ENCODE measurements at places on chromosomes 11 and 22. TPM values are rescaled to one million over a fixed set of nuclear protein-coding genes. Genes with fewer than 3 reads are reported as not detected.

RANGAP1 gene
- 140 TPM for total RNA-seq

EMID1 gene
- 1.1 TPM for total RNA-seq

DNA sequence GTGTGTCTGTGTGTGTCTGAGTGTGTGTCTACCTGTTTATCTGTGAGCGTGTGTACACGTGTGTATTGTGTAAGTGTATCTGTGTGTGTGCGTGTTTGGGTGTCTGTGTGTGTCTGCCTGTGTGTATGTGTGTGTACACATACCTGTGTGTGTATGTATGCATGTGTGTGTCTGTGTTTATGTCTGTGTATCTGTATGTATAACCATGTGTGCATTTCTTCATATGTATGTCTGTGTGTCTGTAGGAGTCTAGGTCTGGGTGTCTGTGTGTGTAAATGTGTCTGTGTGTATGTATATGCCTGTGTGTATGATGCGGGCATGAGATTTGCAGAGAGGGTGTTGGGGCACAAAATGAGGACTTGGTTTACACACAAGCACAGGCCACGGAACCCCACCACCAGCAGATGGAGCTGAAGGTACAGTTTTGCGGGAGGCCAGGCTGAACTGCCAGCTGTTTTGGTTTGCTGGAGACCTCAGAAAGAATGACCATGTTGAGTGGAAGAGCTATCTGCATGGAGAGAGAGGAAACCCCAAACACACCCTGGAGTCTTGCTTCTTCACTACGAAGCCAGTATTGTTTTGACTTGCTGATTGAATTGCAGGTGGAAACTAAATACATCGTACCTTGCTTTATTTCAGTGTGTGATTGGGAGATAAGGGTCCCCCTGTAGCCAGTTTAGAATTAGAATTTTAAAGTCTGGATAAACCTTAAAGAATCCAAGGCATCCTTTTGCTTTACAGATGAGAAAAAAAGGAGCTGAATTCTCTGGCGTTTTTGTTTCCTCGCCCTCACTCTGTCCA is 497.2 kb downstream of the NTM start:
- H3K4me1 ChIP-seq: no peaks in the 10 kb centered on the region
- no peaks in the 10 kb centered on the region for H3K27me3 ChIP-seq
- peak; percentile 51 for DNase-seq
- H3K27ac ChIP-seq: no peak overlapping the region
- no peaks in the 10 kb centered on the region for H3K36me3 ChIP-seq

DNA sequence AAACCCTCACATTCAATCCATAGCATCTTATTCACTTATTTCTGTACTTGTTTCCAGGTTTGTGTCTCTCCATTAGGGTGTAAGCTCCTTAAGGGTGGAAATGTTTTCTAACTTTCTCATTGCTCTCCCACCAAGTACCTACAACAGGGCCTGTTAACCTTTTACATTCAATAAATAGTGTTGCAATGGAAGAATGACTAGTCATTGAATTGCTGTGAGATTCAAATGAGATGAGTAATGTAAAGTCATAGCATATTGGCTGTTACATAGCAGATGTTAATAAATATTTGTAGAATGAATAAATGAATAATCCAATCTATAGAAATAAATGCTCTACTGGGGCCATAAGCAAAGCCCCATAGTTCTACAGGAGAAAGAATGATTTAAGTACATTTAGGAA is 75.4 kb upstream of the DDI1 start:
- DNase-seq: no peak
- no peaks in the 10 kb centered on the region for H3K4me1 ChIP-seq
- H3K27ac ChIP-seq: no peak overlapping the region

DNA sequence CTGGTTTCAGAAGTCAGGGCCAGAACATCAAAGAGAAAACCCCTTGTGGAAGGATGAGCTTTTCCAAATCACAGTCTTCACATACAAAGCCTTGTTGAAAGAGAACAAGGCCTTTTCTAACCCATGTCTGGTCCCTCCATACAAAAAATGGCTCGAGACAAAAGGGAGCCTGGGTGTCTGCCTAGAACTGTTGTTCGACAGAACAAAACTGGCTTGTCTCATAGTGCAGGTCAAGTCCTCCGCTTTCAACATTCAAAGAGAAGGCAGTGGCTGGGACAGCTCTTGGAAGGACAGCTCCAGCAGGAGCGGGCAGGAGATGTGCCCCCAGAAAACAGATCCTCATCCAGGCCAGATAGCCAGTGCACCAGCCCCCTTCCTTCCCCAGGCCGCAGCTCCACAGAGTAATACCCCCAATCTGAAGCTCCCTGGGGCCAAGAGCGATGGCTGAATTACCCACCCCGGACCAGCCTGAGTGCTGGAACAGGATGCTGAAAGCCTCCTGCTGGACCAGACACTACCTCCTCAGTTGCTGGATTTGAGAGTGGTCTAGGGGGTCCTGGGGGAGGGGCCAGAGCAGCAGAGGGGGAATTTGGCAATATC is 27.6 kb downstream of the USH1C start:
- no peak overlapping the region for H3K27ac ChIP-seq
- H3K4me3 ChIP-seq: no peak overlapping the region
- H3K4me1 ChIP-seq: no peaks in the 10 kb centered on the region

Measured in Panc1 (cell line).